ENCODE measurements at places on chromosomes 7 and 10.

DNA sequence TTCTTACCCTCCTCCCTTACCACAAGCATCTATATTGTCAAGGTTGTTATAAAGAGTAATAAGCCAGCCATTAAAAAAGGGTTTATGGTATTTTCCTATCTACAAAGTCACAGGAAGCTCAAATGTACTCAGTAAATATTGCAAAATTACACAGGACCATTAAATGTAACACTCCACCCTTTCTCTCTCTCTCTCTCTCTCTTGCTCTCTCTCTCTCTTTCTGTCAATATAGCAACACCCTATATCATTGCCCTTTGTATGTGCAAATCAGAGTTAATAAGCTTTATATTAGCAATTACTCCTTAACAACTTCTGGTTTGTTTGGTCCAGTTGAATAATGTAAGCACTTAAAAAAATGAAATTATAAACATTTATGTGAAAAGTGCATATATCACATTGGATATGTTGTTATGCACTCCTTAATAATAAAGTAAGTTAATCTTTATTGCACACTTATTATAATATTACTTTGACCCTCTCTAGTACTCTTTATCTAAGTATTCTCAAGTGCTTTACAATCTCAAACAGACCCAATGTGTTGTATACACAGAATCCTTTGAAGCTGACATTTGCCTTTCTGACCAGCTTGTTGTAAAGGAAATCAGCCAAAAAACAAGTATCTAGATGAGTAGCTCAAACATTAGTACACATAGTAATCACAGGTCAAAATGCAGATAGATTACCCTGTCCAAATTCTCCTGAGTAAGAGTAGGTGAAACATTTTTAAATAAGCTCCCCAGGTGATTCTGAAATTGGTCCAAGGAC lies 93.2 kb downstream of the CFTR start:
- no peak for DNase-seq

DNA sequence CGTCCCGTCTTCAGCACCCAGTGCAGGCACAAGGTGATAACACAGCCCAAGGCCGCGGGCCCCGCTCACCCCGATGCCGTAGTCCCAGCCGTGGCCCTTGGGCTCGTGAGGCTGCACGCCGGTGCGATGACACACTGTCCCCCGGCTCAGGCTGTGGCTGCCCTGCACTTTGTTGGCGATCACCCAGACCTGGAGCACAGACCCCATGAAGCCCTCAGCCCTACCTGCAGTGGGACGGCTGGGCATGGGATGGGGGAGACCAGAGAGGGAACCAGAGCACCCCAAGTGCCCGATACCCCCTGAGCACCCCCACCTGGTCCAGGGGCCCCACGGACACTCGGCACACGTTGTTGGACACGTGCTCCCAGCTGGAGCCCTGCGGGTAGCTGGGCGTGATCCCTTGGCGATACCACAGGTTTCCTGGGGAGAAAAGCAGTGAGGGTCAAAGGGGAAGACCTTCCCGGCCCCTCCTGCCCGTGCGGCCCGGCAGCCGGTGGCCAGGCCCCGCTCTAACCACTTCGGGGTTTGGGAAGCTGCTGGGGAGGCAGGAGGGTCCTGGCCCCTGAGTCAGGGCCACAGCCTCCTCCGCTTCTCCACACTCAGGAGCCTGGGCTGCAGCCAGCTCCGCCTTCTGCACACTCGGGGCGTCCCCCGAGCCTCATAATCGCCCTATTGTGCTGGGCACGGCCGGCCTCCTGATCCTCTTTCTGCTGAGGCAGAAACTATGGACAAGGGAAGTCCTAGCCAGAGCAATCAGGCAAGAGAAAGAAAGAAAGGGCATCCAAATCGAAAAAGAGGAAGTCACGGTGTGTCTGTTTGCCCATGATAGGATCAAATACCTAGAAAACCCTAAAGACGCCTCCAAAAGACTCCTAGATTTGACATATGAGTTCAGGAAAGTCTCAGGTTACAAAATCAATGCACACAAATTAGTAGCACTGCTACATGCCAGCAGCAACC lies 6.7 kb downstream of the BHLHA15 start:
- peak; percentile 96 for DNase-seq

DNA sequence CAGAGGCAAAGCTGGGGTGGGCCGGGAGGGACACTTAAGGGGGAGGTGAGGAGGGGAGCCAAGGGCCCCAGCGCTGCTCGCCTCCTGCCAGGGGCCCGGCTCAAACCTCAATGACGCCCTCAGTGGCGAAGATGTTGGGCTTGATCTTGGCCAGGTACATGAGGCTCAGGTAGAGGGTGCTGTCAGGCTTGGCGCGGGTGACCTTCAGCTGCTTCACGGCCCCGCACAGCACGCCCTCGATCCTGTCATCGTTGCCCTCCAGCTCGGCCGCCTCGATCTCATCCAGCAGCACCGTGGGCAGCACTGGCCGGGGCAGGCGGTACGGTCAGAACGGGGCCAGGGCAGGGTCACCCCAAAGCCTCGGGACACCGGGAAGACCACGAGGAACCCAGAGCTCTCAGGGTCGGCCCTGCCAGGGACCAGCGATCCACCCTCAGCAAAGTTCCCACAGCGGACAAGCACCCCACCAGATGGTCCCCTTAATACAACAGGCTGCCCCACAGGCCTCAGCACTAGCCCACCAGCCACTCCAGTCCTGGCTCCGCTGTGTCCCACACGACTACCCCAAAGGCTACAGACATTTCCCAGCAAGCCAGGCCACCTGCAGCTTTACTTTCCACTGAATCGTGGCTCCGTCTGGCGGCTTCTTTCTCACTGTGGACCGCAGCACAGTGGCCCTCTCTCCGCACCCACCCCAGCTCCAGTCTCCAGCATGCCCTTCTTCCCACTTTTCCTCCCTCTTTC lies 4.0 kb downstream of the INTS1 start:
- DNase-seq: no peak

DNA sequence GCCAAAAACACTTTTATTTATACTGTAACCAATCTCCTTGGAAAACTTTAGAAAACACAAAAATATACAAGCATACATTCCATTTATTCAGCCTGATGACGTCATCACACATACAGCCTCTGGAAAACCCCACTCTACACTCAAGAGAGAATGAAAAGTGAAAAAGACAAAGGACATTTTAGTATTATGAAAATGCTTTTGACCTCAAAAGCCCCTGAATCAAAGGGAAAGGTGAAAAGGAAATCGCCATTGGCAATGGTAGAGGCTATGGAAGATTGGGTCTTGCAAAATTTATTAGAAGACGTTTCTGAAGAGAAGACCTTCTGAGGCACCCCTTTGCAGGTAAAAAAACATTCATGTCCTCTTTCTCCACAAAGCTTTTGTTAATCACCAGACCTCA lies 82.9 kb upstream of the STRIP2 start:
- DNase-seq: no peak

DNA sequence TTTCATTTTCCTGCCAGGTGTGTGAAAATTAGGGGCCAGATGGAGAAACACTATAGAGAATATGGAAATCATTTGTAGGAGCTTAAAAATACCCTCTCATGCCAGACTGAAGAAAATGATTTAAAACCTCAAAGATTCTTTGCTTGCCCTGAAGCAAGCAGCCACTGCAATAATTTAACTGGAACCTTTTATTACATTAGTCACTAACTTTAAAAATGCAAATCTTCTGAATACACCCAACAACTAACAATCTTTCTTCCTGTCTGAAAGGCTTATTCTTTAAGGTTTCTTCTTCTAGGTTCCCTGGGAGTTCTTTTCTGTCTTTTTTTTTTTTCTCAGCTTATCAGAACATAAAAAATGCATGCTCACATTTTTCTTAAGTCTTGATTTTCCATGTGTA lies 238.5 kb upstream of the KMT2E start:
- DNase-seq: no peak

DNA sequence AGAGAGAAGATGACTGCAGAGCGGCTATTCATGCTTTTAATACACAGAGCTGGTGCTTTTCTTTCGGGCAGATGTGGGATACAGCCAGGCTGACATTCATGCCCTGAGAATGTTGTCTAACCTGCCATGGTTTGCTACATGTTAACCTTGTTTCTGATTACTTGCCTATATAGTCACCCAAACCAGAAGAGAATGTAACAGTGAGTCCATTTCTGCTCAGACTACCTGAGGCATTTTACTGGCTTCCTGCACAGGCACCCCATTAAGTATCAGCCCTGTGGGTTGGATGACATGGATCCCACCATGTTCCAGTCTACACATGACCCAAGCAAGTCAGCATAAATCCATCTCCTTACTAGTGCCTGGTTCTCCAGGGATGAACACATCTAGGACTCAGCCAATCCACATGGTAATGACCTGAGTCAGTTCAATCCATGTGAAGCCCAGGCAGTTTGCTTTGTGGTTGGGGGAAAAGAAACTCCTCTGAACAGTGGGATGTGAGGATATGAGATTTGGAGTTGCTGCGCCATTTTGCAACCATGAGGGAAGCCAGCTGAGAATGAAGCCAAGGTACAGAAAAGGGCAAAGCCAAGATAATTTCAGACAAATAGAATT lies 55.7 kb upstream of the MKX start:
- no peak for DNase-seq

- DNase-seq: peak; percentile 95
Observed at GRCh38 chr10:30529373-30529998, 95.5 kb downstream of the MAP3K8 start.

DNA sequence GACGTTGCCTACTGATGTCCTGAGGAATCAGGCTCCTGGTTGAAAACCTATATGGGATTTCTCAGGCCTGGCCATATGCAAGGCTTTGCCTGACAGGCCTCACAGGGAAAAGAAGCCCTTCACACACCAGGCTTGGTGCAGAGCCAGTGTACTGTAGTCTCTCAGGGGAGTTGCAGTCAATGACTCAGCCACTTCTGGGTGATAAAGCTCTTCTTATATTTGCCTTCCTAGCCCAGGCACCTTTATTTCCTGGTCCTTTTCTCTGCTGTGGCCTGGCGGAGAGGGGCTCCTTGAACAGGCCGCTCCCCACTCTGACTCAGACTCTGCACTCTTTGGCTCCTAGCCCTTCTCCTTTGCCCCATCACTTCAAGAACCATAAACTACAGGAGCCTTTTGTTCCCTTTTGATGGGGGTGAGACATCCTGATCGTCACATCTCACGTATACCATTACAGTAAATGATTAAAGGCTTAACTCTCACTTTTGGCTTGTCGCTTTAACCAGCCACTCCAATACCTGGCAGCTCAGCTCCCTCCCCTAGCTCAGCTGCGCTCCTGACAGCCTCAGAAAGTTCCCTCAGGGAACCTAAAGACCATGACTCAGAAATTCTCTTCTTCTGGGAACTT lies 33.5 kb downstream of the DPY19L1 start:
- no peak for DNase-seq

DNA sequence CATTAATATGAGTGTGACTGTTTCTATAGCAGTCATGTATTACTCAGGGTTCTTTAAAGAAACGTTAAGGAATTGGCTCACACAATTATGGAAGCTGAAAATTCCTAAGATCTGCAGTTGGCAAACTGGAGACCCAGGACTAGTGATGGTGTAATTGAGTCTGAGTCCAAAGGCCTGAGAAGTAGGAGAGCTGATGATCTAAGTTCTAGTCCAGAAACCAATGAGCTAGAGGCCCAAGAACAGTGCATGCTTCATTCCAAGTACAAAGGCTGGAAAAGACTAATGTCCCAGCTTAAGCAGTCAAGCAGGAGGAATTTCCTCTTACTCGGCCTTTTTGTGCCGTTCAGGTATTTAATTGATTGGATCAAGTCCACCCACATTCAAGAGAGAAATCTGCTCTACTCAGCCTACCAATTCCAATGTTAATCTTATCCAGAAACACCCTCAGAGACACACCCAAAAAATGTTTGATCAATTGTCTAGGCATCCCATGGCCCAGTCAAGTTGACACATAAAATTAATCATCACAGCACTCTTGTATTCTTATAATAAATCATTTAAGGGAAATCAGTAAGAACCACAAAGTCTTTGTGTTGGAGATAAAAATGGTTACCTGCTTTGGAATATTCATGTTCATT lies 312.1 kb downstream of the PRKG1 start:
- DNase-seq: no peak

DNA sequence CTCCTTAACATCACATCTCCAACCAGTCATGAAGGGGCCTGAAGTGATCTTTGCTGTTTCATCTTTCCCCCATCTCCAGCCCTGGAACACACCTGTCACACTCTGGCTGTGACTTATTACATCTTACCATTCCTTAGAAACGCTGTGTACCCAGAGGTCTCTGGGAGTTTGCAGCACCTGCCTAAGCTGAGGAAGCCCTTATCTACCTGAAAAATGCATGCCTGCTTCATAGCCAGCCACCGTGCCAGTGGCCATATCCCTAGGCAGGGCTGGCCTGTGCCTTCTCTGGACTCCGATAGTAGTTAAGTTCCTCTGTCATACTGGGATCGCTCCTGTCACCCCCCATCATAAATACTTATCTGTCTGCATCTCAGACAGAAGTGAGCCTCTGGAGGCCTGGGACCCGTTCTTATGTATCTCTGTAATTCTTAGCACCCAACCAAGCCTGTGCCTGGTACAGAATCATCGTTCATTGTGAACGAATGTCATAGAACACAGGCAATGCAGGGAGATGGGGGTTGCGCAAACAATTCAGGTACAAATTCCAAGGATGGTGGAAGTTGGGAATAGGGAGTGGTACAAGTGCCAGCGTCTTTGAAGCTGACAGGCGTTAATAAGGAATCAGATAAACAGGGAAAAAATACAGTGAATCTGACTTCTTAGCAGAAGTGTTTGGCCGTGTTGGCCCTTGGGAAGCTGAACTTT lies 254.6 kb downstream of the CAMK1D start:
- DNase-seq: no peak

DNA sequence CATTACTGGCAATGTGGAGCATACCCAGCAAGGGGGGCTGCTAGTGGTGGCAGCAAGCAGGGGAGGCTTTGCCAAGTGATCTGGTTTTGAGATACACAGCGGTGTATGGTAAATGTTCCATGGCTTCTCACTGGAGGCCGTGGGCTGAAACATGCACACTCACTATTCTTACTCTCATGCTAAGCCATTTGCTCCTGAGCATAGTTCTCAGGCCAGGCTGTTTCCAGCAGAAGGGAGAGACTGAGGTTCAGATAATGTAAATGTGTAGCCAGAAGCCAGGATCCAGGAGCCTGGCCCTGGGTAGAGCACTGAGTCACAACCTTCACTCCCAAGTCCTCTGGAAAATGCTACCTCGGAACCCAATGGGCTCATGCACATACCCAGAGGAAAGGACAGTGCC lies 757.9 kb downstream of the GRID1 start:
- DNase-seq: no peak

DNA sequence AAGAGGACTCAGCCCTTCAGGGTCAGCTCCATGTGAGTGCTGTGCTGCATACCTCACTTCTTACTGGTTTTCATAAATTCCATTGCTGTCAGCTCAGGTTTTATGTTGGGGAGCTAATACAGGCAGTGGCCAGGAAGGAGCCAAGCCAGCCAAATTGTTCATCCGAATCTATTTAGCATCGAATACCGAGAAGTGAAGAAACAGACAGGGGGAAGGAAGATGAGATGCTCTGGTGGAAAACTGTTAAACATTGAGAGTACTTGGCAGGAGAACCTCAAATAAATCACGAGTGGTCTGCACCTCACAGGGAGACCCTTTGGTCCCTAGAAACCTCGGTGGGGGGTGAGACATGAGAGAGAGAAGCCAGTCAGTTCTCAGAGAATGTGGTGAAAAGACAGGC lies 196.0 kb upstream of the TMEM72 start:
- no peak for DNase-seq

- DNase-seq: peak; percentile 83
Observed at GRCh38 chr7:74226633-74227032, 16.8 kb downstream of the LAT2 start.

GRCh38 chr7:11701829-11702560 lies 130.0 kb downstream of the THSD7A start:
- peak; percentile 23 for DNase-seq

GRCh38 chr10:92719991-92720830 lies 30.5 kb downstream of the HHEX start:
- DNase-seq: no peak

GRCh38 chr10:813286-813685 lies 118.2 kb downstream of the LARP4B start:
- no peak for DNase-seq
